Esophagus muscularis mucosa (tissue), 4 donors: ENCODE measurements at places on chromosomes 5 and 9. TPM values are rescaled to one million over a fixed set of nuclear protein-coding genes. Genes with fewer than 3 reads are reported as not detected.

- no peak for DNase-seq
These were observed at the start of gene IL33 for GRCh38 chr9:6215562-6215961. Gene IL33, plus strand, starts transcription at chr9:6215807. Its CDS starts 25,888 bp downstream, at chr9:6241695.

DNA sequence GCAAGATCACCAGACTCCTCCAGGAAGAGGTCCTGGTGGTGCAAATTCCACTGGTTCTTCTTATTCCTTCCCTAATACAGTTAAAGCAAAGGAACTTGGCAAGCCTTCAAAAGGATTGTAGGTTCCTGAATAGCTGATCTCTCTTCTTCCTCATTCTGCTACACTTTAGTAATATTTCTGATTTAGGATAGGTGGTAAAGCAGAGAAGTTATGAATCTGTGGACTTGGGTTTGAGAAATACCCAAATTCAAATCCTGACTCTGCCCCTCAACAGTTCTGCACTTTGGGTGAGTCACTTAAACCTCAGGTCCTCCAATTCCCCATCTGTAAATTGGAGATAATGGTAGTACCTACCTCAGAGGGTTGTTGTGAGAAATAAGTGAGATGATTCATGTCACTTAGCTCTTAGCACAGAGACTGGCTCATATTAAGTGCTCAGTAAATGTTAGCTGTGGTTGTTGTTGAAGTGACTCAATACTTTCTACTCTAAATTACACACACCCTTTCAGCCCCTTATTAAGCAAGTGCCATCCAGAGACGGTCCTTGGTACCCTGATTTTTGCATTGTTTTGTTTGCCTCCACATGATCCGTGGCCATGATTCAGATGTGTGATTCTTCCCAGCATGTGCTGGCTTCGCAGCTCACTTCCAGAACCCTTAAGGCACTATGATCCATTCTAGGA lies 5.2 kb downstream of the SH3RF2 start:
- no peak for DNase-seq

DNA sequence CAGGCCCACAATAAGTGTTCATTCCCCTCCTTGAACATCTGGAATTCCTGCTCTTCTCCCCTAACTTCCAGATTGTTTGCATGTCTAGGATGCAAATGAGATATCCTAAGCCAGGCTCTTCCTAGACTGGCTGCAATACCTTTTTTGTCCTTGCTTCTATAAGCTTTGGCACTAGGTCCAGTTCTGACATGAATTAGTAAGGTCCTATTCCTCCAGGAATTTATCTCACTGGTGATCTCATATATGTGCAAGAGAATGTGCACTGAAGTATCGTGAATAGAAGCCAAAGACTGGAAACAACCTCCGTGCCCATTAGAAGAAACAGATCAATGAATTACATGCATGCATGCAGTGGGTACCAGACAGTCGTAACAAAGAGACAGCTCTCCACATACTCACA lies 25.2 kb downstream of the DUSP1 start:
- DNase-seq, result no peak

GRCh38 chr5:100706776-100707175 lies 171.6 kb downstream of the FAM174A start:
- DNase-seq, result no peak

DNA sequence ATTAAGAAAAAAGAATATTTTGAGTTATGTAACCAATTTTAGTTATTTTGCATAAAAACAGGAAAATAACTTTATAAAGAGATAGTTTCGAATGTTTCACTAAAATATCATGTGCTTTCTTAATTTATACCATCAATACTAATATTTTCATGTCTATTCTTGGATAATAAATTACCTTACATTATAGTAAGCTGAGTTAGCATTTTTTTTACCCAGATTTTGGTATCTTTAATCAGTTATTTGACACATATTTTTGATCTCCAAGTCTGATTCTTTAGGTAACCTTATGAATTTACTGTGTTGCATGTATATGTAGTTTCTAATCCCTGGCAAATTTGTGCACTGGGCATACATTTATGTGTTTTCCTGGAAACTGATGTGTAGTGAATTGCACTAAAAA lies 138.0 kb downstream of the KDM4C start:
- DNase-seq, result no peak

DNA sequence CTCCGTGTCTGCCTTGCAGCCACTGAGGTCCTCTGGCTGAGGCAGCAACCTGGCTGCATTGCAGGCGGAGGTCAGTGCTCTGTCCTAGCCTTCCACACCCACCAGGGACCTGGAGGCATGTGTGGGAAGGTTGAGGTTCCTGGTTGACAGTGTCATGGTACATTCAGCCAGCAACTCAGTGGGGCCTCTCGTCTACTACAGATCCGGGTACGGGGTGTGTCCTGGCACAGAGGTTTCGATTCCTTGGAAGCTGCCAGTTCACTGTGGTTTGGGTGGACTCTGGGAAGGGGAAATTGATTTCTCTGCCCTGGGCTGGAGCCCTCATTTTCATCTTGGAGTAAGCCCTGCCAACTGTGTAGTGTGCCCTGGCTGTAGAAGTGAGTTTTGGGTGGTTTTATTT lies 45.1 kb downstream of the PDE8B start:
- DNase-seq, result peak; percentile 80

DNA sequence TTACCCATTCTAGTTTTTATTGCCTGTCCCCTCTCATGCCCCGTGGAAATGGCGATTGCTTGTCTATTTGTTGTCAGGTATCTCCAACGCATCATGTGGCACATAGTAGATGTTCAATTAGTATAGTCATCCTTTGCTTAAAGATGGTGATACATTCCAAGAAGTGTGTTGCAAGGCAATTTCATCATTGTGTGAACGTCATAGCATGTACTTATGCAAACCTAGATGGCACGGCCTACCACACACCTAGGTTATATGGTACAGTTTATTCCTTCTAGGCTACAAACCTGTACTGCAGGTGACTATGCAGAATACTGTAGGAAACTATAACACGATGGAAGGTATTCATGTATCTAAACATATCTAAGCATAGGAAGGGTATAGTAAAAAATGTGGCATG lies 163.9 kb upstream of the DAPK1 start:
- DNase-seq, result no peak

DNA sequence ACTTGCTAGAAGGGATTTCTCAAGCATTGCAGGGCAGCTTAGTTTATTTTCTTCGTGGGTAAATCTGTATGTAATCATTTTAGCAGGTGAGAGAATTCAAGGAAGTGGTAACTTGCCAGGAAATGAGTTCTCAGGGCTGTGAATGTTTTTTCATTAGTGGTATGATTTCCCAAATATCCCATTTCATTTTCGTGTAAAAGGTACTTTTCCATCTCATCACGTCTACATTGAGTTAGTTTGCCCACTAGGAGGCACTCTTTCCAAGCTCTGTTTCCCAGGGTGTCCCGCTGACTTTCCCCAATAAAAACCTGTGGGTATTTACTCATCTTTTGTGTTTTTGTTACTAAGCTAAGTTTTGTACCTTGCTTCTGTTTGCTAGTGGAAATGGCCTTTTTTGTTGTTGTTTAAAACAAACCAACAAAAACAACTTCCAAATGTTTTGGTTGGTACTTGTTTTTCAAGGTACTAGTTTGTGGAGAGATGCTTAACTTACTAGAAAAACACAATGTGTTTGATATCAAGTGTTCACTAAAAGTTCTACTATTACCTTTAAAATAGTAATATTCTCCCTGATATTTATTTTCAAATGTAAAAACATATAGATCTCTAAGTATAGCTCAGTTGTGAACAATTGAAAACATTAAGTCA lies 373.6 kb downstream of the ADGRV1 start:
- no peak for DNase-seq

DNA sequence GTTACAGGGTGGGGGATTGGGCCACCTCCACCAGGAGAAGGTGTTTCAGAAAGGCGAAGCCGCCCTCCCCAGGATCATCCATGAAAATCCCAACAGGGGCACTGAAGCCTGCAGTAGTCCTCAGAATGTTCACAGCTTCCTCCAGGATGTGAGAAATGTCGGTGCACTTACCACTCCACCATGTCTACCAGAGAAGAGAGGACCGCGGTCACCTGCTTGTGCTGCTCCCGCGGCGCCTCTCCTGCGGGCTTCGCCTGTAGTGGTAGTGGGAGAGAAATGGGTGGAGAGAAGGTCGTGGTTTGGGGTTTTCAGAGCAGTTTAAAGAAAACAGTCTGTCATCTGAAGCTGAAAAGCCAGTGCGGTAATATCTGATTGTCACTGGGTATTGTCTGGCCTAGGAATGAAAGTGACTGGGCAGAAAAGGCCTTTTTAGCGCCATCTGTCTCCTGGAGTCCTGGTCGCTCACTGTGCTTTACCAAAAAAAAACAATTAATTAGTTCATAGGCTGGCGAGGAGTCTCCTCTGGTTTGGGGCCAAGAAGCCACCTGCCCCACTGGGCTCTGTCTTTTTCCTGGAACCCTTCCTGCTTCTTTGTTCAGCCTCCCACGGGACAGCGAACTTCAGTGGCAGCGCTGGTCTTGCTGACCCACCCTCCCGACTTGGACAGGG lies 23.0 kb upstream of the PPP1R26 start:
- DNase-seq, result no peak

Gene ZDHHC11B
- total RNA-seq, result 4.5 TPM

Gene TUT7
- 24.5 TPM for total RNA-seq

Gene PTGES
- total RNA-seq, result 1.7 TPM
